ENCODE measurements at places on chromosomes 2 and 18. TPM values are rescaled to one million over a fixed set of nuclear protein-coding genes. Genes with fewer than 3 reads are reported as not detected.

The ERICH2 gene
- not detected for total RNA-seq

The CRYBA2 gene
- not detected for total RNA-seq

The ANKRD36 gene
- total RNA-seq = 4.8 TPM

The VWC2L gene
- total RNA-seq = not detected

The DPY30 gene
- total RNA-seq = 104 TPM

The ABI2 gene
- total RNA-seq = 72.6 TPM

The DHX57 gene
- 19.5 TPM for total RNA-seq

The SERPINB11 gene
- not detected for total RNA-seq

The UGT1A6 gene
- 1.5 TPM for total RNA-seq

The CCDC85A gene
- 0.39 TPM for total RNA-seq

The TWIST2 gene
- 12.1 TPM for total RNA-seq

The MOGAT1 gene
- total RNA-seq = not detected

The PROKR1 gene
- not detected for total RNA-seq

The SPEG gene
- 12.6 TPM for total RNA-seq

The IKZF2 gene
- total RNA-seq = 0.38 TPM

The TANC1 gene
- total RNA-seq = 8.3 TPM

The THOC1 gene
- 20.0 TPM for total RNA-seq

The WDR35 gene
- 15.0 TPM for total RNA-seq

The TTR gene
- not detected for total RNA-seq

The CRYGC gene
- total RNA-seq = not detected

Data from A549 treated with dexamethasone at 1 μM for 4 hours (cell line).